Activated CD8-positive, alpha-beta T cell treated with anti-CD3 and anti-CD28 coated beads, Interleukin-2, amount 10 ng/mL, durations not matched to agents 7 days and 5 days (primary cell): ENCODE measurements at places on chromosomes 7 and 10. TPM values are rescaled to one million over a fixed set of nuclear protein-coding genes. Genes with fewer than 3 reads are reported as not detected.

- H3K4me3 ChIP-seq: no peak overlapping the region
- H3K27me3 ChIP-seq: peaks cover 5% of the 10 kb centered on the region
- no peaks in the 10 kb centered on the region for H3K36me3 ChIP-seq
- DNase-seq: no peak
Observed at GRCh38 chr10:122254831-122255230, 16.3 kb upstream of the BTBD16 start.

DNA sequence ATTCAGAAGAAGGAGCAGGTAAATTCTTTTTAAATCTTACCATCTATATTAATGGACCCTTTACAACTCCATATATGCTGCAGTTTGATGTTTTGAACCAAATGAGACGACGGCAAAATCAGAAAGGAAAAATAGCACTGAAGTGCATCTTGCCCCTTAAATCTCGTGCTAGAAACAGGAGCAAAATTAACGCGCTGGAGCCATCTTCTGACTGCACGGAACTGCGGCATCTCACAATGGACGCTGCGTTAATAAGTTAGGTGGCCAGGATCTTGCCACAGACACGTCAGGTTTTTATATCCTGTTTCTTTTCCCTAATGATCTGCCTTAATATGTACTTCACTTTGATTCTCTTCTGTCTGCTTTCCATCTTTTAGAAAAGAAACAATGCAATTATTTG, 354.5 kb downstream of the TFEC start:
- H3K4me3 ChIP-seq: no peak overlapping the region
- no peak for DNase-seq

DNA sequence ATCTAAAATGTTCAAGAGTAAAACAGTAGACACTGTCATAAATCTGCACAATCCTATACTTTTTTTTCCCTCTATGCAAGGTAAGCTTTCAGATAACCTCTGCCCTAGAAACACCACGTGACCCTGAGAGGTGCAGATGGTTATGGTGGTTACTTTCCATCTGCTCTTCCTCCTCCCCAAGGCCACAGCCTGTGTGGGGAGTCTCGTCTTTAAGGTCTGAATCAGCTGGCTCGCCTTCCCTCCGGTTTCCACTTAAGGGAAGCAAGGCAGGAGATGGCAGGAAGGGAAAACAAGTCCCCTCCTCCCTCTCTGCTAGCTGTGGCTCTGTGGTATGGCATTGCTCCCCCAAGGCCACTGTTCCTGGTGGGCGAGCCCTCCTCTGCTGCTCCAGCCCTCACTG, 181.8 kb downstream of the GLI3 start:
- DNase-seq: no peak
- H3K27me3 ChIP-seq: no peaks in the 10 kb centered on the region
- no peaks in the 10 kb centered on the region for H3K4me1 ChIP-seq
- no peak overlapping the region for H3K27ac ChIP-seq
- H3K36me3 ChIP-seq: no peaks in the 10 kb centered on the region
- H3K4me3 ChIP-seq: no peak overlapping the region

The ZNF853 gene
- total RNA-seq: 0.78 TPM

The CABCOCO1 gene
- not detected for total RNA-seq

The VSTM4 gene
- total RNA-seq: not detected

DNA sequence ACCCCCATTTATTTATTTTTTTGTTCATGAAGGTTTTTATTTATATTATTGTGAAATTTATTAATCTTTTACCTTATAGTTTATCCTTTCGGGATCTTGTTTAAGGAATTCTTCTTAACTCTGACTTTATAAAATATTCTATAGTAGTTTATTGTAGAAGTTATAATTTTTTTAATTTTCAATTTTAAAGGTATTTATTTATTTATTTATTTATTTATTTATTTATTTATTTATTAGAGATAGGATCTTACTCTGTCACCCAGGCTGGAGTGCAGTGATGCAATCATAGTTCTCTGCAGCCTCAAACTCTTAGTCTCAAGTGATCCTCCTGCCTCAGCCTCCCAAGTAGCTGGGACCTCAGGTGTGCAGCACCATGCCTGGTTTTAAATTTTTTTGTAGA, 56.0 kb downstream of the NRF1 start:
- peaks cover 11% of the 10 kb centered on the region for H3K36me3 ChIP-seq
- H3K27ac ChIP-seq: no peak overlapping the region
- H3K27me3 ChIP-seq: no peaks in the 10 kb centered on the region
- H3K4me1 ChIP-seq: peaks cover 3% of the 10 kb centered on the region

The GPR15LG gene
- total RNA-seq: not detected

DNA sequence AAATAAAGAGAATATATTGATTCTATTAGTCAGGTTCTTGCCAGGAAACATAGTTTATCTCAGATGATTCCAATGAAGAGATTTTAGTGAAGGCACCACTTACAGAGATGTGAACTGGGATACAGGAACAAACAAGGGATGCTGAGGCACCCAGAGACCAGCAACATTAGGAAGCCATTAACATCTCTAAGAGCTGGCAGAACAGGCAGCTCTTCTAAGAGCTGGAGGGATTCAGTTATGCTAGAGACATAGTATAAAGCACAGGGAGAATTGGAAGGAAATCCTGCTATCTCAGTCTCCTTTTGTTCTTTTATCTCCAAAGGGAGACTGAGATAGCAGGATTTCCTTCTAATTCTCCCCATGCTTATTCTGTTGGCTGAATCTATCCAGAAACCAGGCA, 22.0 kb downstream of the OR6B1 start:
- peaks cover 4% of the 10 kb centered on the region for H3K27me3 ChIP-seq
- H3K4me1 ChIP-seq: no peaks in the 10 kb centered on the region
- no peaks in the 10 kb centered on the region for H3K36me3 ChIP-seq
- no peak overlapping the region for H3K27ac ChIP-seq

The BAG3 gene
- total RNA-seq: 14.2 TPM

DNA sequence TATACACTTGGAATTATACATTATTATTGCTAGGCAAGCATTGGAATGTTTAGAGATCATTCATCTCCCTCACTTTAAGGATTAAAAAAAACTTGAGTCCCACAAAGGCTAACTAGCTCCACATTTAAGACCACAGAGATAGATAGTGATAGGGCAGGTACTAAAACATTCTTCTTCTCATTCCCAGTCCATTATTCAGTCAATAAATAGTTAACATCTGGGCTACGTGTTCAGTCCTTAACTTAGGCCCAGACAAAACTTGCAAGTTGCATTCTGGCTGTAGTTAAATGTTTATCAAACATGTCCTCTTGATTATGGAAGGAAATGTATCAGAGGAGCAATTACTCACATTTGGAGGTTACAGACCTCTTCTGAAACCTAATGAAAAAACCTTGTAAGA, 2.4 kb downstream of the GNG11 start:
- H3K27me3 ChIP-seq: peaks cover 26% of the 10 kb centered on the region
- H3K27ac ChIP-seq: no peak overlapping the region
- no peak for DNase-seq

The ADD3 gene
- 200 TPM for total RNA-seq

- H3K4me3 ChIP-seq: no peak overlapping the region
- no peak for DNase-seq
- H3K27ac ChIP-seq: no peak overlapping the region
- no peaks in the 10 kb centered on the region for H3K27me3 ChIP-seq
- H3K4me1 ChIP-seq: no peaks in the 10 kb centered on the region
- no peaks in the 10 kb centered on the region for H3K36me3 ChIP-seq
Observed at GRCh38 chr7:31327071-31327470, 13.5 kb downstream of the NEUROD6 start.

- no peaks in the 10 kb centered on the region for H3K27me3 ChIP-seq
- H3K27ac ChIP-seq: no peak overlapping the region
- peaks cover 24% of the 10 kb centered on the region for H3K4me1 ChIP-seq
- peaks cover 10% of the 10 kb centered on the region for H3K36me3 ChIP-seq
- DNase-seq: no peak
- H3K4me3 ChIP-seq: no peak overlapping the region
Observed at GRCh38 chr7:134313543-134313942, 3.2 kb downstream of the SLC35B4 start.

DNA sequence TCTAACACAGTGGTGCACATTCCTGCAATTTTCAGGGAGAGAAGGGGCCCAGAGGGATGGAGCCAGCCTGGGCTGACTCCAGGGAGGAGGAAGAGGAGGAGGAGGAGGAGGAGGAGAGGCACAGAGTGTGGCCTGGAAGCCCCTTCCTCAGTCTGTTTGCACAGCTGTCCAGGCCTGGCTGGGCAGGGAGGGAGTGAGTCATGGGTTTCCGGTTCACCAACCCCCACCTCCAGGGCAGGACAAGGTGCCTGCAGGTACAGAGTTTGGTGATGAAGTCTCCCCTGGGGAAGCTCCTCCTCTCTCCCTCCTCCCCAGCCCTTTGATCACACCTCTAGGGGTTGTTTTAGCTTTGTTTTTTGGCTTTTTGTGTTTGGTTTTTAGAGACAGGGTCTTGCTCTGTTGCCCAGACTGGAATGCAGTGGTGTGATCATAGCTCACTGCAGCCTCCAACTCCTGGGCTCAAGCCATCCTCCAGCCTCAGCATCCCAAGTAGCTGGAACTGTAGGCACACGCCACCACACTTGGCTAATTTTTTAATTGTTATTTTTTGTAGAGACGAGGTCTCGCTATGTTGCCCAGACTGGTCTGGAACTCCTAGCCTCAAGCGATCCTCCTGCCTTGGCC, 77.5 kb upstream of the CUX1 start:
- H3K4me1 ChIP-seq: peaks cover 64% of the 10 kb centered on the region
- no peaks in the 10 kb centered on the region for H3K27me3 ChIP-seq
- DNase-seq: peak; percentile 31
- H3K27ac ChIP-seq: peak overlapping the region; percentile 96
- peaks cover 2% of the 10 kb centered on the region for H3K36me3 ChIP-seq

- H3K36me3 ChIP-seq: no peaks in the 10 kb centered on the region
- H3K4me1 ChIP-seq: peaks cover 17% of the 10 kb centered on the region
- DNase-seq: no peak
Observed at GRCh38 chr7:102291056-102291915, 4.6 kb downstream of the SH2B2 start.

The C10orf105 gene
- total RNA-seq: 1.1 TPM
